ENCODE measurements at places on chromosomes 11 and 22.
A peak's percentile ranks its signal among the peaks of the same experiment; 100 is the strongest.

DNA sequence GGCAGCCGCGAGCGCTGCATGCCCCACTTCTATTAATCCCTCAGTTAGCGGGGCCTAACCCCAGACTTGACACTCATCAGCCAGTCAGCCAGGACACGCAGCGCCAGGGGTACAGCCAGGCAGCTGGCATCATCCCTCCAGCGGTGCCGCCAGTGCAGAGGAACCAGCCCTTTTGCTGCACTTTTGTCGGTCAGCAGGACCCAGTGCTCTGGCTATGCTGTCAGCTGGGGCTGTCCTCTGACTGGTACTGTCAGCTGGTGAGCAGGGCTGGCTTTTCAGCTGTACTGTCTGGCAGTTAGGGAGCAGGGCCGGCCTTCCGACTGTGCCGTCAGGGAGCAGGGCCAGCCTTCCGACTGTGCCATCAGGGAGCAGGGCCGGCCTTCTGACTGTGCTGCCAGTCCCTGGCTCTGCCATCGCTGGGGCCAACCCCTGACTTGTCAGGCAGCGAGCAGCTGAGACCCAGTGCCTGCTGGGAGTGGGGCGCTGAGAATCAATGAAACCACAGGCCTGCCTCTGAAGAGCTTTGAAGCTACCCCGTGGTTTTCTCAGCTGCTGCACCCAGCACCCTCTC is 115.4 kb downstream of the KIAA1671 start:
- no peak for DNase-seq

DNA sequence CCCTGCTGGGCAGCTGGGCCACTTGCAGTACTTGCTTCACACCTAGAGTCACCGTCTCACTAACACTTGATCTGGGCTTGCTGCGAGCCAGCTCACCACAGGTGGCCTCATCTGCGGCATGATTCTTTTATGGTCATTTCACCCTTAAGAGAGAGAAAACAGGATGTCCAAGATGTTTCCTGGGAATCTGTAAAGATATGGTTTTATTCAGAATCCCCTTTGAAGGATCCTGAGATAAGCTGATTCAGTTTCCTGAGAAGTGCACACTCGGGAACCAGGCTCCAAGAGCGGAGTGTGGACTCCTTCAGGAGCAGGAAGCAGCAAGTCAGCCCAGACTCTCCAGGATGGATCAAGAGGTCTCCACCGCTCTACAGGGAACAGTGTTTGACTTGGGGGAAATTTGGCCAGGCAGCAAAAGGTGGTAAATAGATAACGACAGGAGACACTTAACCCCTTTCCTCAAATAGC is 21.8 kb upstream of the TP53AIP1 start:
- no peak for DNase-seq

DNA sequence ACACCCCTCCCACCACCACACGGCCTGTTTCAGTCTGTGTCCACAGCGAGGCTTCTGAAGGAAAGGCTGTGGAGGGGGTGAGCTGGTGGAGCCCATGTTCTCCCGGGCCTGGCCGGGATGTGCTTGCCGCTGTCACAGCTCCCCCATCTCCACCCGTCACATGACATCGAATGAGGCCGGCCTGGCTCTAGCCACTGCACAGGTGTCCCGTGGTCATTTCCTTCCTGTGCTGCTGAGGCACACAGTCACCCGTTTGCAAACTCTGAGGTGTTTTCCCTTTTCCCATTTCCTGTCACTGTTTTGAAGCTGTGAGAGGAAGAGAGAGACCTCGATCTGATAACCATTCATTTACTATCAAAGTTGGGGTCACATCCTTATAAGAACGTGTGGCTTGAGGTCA is 55.7 kb upstream of the CLDN5 start:
- DNase-seq: no peak

- peak; percentile 59 for DNase-seq
These were observed 9.6 kb downstream of the ADM start for GRCh38 chr11:10314199-10315072.

DNA sequence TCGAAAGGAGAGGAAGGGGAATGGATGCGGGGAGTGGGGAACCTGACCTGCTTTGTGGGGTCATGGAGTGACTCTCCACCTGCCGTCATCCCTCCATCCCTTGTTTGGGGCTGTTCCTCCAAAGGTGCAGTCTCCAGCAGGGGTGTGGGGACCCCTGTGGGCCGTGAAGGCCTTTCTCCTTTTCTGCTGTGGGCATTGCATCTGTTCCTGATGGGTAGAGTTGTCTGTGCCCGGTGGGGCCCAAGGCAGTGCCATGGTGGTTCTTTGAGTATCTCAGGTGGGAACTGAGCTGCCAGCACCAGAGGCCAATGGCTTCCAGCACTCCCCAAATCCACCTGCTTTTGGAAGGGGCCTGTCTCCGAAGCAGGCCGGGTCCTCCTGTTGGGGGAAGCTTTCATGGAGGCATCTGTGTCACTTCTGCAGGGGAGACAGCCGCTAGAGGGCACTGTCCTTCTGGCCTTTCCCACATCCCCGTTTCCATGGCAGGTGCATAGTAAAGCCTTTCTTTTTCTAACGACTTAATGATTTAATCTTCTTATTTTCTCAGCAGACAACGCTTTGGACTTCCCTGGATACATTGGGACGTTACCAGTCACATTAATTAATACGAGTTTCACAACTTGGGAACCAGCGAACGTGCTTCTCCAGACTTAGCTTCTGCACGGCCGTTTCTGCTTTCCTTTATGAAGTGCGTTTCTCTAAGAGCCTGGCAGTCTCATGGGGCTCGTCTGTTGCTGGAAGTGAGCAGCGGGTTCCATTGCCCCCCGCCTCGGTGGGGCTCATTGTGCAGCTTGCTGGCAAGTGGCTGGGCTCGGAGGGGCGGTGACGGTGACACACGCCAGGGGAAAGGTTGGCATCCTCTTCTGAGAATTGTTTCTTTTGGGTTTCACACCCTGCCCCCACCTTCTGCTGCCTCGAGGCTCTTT is 57.1 kb downstream of the PARVB start:
- DNase-seq: peak; percentile 72

GRCh38 chr11:107014871-107015270 is 3.4 kb downstream of the GUCY1A2 start:
- DNase-seq: no peak

DNA sequence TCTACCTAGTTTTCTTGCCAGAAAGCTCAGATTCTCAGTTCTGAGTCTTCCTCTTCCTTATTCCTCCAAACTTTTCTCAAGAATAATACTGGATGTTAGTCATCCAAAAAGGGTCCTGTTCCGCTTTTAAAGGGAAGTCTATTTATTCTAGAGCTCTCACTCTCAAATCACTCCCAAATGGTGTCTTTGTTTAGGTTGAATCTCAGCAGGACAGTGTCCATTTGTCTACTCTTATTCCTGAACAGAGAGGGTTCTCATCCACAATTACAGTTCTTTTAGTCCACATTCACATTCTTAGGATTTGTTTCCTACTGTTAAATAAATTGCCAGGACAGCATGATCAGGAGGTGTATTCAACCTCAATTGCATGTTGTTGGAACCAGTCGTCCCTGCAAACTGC is 61.3 kb downstream of the MUC15 start:
- no peak for DNase-seq

DNA sequence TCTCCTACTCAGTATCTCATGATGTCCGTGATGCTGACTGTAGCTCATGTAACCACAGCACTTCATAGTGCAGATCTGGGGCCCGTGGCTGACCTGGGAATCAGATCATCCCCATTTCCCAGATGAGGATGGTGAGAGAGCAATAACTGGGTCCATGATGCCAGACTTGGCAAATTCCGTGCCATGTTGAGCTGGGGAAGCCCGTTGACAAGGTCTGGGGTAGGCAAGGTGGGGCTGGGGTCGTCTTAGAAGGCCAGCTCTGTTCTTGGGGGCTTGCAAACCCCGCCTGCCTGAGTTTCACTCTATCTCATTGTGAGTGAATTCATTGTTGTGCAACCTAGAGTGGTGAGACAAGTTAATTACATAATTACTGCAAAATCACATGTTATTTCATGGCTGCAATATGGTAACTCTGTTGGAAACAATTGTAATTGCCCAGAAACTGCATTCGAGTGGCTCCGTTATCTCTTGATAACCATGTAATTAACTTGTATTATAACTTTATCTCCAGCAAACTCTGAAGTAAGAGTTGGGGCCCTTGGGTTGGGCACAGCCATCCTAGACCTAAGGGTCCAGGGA is 41.7 kb downstream of the LMO1 start:
- DNase-seq: peak; percentile 23

DNA sequence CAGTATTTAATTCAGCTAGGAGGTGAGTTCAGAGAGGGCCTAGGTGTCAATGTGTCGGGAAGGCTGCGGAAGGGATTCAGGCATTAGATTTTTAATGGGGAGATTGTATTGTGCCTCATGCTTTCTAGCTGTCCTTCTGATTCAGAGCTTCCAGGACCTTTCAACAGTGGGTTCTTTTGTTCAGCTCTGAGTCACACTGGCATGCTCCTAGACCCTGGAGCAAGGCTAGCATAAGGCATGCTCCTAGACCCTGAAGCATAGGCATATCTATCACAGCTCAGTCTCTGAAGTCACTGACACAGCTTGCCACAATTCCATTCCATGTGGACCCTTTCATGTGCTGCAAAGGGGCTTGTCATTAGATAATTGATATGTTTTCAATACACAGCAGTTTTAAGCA is 396.9 kb downstream of the RAB38 start:
- DNase-seq: no peak

DNA sequence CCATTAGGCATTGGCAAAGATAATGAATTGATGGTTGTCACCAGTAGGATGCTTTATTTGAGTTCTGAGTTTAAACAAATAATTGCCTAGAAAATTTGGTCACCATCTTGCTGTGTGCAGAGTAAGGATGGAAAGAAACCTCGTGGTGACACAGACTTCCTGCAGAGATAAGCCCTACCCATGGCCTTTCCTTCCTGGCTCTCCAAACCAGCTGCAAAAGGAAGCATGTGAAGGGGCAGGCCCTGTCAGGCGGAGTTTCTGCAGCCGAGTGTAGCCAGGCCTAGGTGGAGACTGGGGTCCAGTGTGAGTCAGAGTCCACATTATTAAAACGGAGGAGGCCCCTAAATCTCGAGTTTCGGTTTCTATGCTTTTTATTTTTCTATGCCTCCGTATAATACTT is 83.1 kb upstream of the ADSL start:
- peak; percentile 21 for DNase-seq

GRCh38 chr22:27668828-27669797 is 132.4 kb downstream of the MN1 start:
- peak; percentile 84 for DNase-seq

DNA sequence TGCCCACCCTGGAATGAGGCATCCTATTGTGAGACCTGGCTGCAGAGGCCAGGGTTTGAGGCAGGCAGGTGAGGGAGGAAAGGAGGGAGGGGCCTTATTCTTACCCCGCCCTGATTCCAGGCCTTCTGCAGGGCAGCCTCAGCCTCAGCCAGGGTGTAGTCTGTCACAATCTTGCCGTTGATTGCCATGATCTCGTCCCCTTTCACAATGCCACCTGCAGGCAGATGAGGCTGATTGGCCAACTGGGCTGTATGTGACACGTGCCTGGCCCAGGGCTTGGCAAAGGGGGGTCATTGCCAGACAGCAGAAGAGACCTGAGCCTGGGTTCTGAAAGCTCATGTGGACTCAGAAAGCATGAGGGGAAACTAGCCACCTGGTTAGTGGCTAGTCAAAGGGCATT is 21.4 kb upstream of the ABCC8 start:
- DNase-seq: no peak

GRCh38 chr11:2074266-2074825 is 64.8 kb downstream of the IGF2 start:
- peak; percentile 1 for DNase-seq

DNA sequence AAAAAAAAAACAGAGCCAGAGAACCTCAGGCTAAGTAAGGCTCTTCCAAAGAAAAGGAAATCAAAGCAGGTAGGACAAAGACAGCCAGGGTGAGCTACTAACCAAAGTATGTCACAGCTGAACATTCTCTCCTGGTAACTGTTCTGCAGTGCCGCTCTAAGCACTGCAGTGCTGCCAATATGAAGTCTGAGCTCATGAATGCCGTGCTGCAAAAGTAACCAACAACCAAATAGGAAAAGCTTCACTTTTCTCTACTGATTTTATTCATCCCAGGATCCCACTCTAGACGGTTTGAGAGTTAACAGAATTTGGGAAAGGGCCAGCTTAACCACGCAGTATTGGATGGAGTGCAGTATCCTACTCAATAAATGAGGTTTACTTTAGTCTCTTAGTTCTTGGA is 3.5 kb downstream of the SIK3 start:
- DNase-seq: no peak

DNA sequence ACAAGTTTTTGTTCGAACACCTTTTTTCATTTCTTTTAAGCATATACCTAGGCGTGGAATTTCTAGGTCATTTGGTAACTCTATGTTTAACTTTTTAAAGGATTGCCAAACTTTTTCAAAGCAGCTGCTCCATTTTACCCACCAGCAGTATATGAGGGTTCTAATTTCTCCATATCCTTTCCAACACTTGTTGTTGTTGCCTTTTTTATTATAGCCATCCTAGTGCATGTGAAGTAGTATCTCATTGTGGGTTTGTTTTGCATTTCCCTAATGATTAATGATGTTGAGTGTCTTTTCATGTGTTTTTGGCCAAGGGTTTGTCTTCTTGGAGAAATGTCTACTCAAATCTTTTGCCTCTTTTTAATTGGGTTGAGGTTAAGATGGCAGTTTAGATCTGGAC is 24.5 kb downstream of the CSTPP1 start:
- no peak for DNase-seq

GRCh38 chr22:40726514-40726913 is 47.2 kb downstream of the MCHR1 start:
- DNase-seq: peak; percentile 67

DNA sequence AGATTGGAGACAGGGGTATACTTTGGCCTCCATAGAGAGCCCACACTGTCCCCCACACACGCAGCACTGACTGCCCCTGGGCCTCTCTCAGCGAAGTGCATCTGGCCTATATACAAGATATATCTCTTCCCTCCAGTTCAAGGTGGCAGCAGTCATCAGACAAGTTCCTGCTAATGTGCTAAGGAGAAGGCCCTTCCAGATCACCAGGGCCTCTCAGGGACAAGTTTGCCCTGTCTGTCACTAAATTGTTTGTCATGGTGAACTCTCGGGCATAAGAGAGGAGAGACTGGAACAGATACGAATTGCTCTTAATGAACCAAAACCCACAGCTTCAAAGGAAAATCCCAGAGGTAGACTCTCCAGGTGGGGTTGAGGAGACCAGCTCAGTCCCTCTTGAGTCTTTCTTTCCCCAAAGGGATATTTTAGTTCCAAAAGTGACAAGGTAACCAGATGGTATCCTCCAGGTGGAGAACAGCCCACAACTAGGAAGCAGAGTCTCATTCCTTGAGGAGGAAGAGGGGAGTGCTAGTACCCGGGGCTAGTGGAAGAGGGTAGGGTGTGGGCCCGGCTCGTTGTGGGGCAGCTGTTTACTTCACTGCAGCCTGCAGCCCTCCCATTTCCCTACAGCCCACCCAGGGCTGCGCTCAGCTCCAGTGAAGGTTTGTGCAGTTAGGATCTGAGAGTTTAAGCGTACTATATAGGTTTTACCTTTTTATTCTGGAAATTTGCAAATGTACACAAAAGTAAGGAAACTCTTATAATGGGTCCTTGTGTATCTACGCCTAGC is 2.2 kb upstream of the SLC35C1 start:
- no peak for DNase-seq

GRCh38 chr22:39622881-39623367 is 52.4 kb downstream of the CACNA1I start:
- DNase-seq: peak; percentile 71

Data from suppressor macrophage treated with lipopolysaccharide for 4 hours (primary cell).